ENCODE measurements at places on chromosomes 2 and 18.

DNA sequence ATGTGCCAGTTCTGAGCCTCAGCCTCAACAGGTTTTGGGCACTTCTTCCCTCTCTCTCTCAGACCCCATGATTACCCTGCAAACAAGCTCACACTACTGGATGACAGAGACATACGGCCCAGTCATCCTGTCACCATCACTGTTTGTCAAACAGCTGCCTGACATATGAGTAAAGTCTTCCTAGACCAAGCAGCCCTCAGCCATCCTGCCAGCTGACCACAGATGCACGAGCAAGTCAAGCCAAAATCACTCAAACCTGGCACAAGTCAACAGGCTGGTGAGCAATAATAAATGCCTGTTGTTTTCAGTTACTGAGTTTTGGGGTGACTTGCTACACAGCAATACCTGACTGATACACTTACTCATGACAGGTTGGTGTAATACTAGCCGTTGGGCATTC lies 75.5 kb upstream of the KLF7 start:
- DNase-seq = peak; percentile 56

DNA sequence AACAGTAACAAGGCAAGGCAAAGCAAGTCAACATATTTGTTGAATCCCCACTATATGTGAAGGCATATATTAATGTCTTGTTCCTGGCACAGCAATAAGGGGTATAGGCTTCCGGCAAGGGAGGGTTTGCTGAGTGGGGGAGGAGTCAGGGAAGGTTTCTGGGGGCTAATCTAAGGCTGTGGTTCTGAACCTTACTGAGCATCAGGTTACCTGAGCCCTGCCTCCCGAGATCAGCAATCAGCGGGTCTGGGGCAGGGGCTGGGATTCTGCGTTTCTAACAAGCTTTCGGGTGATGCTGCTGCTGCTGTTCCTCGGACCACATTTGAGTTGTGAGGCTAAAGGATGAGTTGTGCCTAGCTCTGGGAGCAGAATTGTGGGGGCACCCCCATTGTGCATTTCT lies 401.7 kb upstream of the SPRED2 start:
- no peak for DNase-seq

DNA sequence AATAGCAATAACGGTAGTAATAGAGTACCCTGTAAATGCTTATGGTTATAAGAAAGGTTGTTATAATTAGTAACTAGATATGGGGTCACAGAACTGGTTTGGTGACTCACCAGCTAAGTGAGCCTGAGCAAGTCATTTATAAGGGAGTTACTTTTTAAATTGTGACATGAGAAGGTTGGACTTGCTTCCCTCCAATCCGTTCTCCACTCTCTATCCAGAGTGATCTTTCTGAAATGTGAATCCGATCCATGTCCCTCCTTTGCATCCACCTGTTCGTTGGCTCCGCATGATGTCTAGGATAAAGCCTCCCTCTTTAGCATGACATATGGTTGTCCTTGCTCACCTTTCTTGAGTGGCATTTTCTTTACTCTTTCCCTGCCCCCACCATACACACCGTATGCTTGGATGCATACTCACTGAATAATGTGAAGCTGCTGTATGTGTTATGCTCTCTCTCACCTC lies 83.1 kb downstream of the CDC42EP3 start:
- no peak for DNase-seq

DNA sequence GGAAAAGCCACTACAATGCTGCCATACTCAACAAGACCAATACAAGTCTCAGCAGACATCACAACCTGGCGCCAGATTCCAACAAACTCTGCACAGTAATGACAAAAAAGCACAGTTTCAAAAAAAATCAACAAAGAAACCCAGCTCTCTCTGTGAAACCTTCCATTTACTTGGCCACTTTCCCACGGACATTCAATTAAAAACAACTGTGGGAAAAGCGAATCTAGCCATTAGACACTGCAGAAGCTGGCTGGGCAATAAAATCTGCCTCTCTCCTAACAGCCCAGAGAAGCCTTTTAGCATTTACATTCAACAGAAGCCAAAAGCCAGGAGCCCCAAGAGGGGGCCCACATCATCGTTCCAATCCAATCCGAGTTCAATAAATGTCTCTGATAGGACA lies 128.9 kb downstream of the HDAC4 start:
- DNase-seq = peak; percentile 52

DNA sequence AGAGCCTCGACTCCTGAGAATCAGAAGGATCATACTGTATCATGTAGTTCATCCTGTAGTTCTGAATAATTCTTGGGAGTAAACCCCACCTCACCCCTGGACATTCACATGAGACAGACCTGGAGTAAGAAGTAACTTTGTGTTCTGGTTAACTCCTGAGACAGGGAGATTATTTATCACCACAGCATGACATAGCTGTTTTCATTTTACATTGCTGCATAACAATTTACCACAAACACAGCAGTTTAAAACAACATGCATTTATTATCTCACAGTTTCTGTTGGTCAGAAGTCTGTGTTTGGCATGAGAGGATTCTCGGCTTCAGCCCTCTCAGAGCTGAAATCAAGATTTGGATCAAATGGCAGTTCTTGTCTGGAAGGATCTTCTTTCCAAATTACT lies 855.8 kb upstream of the FANCL start:
- DNase-seq = no peak

DNA sequence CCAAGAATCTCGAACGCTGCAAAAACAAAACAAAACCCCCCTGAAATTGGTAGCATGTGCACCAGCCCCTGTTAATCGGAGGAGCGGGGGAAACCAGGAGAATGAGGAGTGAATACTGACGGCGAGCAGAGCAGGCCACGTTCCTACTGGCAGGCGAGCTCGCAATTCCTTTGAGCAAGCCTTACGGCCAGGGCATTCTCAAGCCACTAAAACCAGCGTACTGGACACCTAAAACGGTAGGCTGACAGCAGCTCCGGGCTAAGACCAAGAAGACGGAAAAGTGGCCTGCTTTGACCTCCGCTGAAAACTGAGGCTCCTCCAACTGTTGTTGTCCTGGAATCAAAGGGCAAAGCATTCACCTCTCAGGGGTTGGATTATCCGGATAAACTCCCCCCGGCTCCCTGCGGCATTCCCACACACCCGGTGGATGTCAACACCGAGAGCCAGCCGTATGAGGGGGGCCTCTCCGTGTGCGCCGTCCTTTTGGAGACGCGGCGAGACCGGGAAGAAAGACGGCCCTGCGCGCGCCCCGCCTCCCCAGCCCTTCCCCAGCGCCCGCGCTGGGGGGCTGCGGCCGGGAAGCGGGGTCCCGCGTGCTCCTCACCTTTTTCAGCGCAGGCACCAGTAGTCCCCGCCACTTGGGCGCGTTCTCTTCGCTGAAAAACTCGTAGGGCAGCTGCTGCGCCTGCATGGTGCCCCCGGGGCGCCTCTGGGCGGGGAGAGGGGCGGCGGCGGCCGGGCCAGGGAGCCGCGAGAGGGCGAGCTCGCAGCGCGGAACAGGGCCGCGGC lies 925 bp downstream of the SOS1 start:
- DNase-seq = peak; percentile 54

DNA sequence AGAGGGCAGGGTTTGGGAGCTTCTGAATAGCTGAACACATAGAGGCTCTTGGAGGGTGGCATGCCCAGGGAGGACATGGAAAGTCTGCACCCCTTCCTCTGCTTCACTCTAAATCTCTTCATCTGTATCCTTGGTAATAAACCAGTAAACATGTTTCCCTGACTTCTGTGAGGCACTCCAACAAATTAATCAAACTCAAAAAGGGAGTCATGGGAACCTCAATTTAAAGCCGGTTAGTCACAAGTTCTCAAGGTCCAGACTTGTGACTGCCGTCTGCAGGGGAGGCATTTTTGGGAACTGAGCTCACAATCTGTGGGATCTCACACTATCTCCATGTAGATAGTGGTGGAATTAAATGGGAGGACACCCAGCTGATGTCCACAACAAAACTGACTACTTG lies 33.1 kb upstream of the STON1 start:
- peak; percentile 77 for DNase-seq

DNA sequence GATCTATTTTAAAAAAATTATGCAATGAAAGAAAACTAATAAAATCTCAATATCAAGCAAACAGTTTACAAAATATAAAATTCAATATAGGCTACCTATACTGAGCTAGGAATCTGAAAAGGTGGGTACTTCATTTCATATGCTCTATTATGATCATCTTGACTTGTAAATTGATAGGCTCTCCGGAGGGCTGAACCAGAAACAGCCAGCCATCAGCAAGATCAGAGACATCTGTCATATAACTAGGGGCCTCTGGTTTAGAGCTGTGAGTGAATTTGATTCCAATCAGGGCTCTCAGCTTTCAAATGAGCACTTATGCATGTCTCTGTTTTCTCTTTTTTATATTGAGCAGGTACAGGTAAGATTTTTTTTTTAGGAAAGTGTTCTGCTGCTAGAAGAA lies 114.2 kb downstream of the SPHKAP start:
- no peak for DNase-seq

- DNase-seq = peak; percentile 81
Observed at GRCh38 chr2:235135990-235136561, 184.3 kb downstream of the SH3BP4 start.

- DNase-seq = no peak
Observed at GRCh38 chr2:37689751-37690150, 18.3 kb upstream of the CDC42EP3 start.

DNA sequence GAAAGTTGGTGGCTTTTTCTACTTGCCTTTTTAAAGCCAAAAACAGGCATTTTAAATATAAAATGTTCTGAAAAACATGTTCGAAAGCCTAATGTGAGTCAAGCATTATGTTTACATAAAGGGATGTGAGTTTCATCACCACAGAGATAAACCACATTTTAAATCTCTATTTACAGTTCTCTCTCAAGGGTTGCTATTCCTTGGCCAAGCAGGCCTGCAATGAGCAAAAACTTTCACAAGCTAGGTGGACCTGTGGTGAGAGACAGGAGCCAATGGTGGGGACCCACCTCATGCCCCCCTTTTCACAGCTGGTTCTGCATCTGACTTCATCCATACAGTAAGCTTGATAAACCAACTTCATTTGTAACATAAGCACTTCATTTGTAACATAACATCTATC lies 65.1 kb downstream of the CUL3 start:
- DNase-seq = peak; percentile 63

- DNase-seq = no peak
Observed at GRCh38 chr2:140718999-140719398, 1411.8 kb downstream of the LRP1B start.

GRCh38 chr2:197931661-197932312 lies 127.4 kb downstream of the PLCL1 start:
- peak; percentile 36 for DNase-seq

- DNase-seq = no peak
Observed at GRCh38 chr2:134290358-134290757, 36.5 kb downstream of the MGAT5 start.

DNA sequence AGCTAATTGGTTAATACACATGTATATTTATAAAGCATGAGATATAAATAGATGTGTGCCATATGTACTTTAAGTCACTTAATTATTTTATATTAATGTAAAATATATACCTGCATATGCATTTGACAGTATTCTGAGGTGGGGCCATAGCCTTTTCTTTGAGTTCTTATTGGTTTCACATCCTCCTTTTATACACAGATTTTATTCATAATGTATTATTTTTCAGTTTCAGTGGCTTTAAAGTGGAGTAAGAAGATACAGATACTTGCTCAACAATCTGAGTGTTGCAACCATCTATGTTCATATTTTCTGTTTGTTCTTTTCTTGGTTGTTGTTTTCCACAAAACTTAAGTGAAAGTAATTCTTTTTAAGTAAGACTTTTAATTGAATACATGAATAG lies 436.5 kb downstream of the RND3 start:
- DNase-seq = no peak

GRCh38 chr18:45666006-45666405 lies 50.7 kb downstream of the SLC14A2 start:
- DNase-seq = no peak

DNA sequence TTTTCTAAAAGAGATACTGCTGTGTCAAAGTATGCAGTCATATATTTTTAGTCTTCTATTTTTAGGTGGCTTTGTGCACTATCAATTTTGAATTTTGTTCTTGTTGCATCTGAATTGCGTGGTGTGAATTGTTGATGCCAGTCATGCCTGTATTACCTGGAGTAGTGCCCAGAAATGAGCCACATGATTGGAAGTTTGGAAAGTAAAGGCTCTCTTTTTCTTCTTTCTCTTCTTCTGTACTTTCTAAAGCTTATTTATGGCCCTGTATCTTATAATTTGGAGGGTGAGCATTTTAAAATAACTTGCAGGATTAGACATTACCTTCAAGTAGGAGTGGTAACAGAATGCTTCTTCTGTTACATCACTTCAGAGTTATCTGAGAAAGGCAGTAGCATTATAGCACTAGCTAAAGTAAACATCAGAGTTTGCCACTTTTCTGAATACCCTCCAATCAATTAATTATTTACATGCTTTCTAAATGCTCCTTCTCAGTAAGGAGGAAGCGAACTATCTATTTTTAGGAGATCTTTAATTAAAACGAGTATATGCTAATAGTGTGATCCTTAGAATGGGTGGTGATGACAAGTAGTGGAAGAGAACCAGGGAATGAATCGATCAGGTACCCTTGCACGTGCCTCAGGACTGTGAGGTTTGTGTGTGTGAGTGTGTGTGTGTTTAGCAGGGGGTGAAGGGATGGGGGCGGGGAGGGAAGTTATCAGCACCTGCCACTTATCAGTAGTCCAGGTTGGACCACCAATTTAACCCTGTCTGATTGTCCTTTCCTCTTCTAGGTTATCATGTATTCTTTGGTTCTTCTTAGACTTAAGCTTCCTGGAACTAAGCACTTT lies 112.5 kb downstream of the MAP3K20 start:
- peak; percentile 80 for DNase-seq

- DNase-seq = peak; percentile 53
Observed at GRCh38 chr2:96537066-96537733, 648 bp downstream of the ARID5A start.

DNA sequence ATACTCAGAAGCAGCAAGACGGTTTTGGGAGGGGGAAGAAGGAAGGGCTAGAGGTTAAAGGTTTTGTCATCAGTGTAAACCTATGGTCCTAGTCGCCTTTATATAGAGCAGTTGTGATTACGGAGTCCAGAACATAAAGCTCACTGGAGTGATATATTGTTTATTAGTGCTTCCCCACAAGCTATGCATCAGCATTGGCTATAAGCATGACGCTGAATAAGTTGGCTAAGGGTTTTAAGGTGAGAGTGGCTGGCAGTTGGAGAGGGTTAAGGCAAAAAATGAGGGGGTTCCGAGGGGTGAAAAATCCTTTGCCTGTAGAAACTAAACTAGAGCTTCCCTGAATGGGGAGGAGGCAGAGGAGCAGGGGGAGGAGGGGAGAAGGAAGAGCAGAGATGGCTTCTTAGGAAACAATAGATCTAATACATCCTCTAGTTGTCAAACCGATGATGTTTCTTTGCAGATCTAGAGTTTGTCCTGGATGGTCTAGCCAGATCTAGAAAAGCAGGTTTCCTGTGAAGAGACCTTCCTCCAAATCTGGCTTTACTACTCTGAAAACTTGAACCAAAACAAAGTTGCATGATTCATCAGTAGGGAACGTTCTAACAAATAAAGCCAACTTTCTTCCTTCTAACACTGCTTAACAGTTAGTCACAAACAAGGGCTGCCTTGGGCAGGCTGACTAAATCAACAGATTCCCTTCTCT lies 2.5 kb downstream of the KLF7 start:
- peak; percentile 90 for DNase-seq
